Cortex of kidney (tissue), 1 donor: ENCODE measurements at places on chromosomes 1 and 21.

DNA sequence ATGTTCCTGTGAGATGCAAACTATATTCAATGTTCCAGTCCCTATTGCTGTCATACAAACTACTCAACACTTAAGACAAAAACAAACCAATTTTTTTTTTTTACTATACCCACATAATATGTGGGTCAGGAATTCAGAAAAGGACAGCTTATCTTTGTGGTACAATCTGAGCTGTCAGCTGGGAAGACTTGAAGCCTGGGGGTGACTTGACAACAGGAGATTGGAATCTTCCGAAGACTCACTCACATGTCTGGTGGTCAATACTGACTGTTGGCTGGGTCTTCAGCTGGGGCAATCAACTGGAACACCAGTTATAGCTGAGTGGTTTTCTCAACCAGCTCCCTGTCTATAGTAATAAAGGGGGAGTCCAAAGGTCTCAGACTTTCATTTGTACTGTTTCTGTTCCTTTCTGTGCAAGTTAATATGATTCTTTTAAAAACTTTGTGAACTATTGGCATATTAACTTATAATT is 81.7 kb upstream of the ATP1B1 start:
- DNase-seq, result no peak

DNA sequence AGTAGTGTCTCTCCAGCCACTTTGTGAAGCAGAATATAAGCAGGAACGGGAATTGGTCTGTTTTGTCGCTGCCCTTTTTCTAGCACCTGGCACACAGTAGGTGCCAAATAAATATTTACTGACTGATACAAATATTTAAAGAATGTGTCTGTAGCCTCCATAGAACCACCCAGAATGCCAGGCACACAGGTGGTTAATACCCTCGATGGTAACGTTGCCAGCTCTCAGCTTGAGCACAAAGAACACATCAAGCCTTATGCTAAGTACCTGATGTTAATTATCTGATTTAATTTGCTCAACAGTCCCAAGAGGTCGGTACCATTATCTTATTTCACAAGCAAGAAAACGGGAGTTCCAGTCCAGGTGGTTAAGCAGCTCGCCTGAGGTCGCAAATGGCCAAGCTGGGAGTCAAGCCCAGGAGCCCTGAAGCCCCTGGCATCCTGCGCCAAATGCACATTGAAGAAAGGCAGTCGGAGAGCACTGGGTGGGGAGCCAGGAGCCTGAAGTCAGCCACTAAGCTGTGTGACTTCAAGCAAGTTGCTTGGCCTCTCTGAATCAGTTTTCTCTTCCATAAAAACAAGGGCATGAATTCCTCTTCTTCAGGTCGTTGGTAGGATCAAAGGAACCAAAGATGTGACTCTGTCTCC is 26.4 kb downstream of the HSPG2 start:
- DNase-seq, result no peak

- no peak for DNase-seq
These were observed at the start of gene DCDC2B for GRCh38 chr1:32208891-32209328. Gene DCDC2B, plus strand, starts transcription at chr1:32209089. Its CDS starts 5 bp downstream, at chr1:32209094.

DNA sequence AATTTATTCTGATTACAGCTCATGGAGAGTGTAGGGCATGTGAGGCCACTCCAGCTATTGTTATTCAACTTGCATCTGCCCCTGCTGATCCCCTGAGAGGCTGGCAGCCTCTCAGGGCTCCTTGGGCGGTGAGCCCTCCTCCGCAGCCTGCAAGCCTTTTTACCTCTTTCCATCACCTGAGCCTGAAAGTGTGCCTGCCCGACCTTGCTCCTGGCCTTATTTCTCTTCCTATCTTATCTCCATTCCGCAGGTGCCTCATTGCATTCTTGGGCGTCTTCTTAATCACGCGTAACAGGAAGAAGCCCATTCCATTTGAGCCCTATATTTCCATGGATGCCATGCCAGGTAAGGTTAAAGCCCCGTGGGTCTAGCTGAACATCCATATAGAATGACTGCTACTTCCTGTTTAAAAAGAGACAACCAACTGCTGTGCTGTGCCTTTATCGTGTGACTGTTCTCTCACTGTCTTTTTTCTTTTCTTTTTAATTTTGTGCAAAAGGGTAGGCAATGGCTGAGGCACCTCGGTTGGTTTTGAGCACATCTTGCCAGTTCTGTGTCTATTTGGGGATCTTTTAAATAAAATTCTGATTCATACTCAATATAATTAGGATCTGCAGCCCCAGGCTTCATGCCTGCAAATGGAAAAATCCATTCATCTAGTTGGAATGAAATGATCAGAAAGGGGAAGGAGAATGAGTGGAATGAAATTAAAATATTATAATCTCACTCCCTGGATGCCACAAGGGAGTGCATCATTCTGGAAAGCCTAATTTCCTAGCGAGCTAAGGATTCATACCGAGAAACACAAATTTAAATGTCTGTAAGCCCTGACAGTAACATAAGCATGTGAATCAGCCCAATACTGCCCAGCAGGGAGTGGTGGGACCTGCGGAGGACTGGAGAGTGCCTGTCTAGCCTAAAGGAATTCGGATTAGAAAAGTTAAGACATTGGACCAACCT is 38.6 kb upstream of the RCAN3 start:
- DNase-seq, result no peak

DNA sequence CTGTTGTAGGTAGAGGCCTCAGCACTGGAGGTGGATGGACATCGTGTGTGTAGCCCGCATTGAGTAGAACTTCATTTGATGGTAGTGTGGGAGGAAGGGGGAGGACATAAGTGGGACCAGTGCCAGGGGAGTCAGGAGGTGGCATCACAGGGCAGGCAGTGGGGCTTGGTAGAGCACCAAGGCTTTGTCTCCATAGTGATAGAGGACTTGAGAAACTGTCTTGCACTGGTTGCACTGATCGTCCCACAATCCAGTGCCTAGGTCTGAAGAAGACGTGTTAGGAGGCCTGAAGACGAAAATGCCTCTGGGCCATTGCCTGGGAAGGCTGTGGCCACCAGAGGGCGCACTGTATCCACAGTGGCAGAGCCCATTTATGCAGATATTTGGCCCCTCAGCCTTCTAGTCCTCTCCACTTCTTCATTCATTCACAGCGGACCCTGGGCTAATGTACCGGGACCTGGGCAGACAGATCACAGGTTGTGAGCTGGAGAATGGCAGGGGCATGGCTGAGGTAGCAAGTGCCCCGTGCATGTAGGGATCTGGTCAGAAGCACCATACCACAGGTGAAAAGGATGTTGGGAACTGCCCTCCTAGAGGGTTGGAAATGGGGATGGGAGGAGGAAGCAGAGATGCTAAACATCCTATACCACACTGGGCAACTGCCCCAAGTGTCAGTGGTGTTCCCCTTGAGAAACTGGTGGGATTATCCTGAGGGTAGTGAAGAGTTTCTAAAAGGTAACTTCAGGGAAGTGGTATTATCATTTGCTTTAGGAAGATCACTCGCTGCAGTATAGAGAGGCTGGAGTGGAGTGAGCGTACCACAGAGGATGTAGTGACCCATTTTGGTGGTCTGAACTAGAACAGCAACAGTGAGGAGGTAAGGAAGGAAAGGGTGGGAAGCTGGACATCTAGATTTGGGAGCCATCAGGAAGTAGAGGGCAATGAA is 95.3 kb downstream of the PIK3R3 start:
- DNase-seq, result no peak

DNA sequence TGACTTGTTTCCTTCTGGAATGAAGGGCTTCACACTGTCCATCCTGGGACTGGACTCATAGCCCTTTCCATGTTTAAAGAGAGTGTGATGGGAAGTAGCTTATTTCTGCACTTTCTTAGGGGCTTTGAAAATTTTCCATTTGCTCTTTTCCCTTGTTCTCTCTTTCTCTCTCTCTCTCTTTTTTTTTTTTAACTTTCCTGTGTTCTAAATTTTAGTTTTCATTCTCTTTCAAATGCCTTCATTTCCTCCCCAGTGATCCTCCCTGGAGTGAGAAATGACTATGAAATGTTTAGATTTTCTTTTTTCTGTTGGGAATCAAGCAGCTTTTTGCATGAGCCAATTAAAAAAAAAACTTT is 2.1 kb downstream of the AK4 start:
- DNase-seq, result no peak

DNA sequence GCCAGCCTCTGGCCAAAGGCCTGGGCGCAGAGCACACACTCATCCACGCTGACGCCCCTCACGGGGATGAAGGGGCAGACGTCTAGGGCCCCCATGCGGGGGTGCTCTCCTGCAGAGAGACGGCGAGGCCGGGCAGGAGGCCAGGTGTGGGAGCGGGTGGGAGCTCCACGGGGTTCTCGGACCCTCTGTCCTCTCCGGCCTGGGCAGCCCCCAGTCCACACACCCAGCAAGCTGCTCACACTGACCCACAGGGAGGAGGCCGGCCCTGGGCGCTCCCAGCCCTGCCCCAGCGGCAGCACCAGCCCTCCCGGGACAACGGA is 2.5 kb downstream of the FTCD start:
- no peak for DNase-seq

GRCh38 chr1:34785231-34785874 is 4.3 kb downstream of the GJB3 start:
- DNase-seq, result no peak
